ENCODE measurements at places on chromosomes 3 and 15.

GRCh38 chr3:44666346-44666745 is 17.8 kb downstream of the ZNF35 start:
- DNase-seq, result no peak

GRCh38 chr3:65884071-65884470 is 154.6 kb downstream of the MAGI1 start:
- no peak for DNase-seq

GRCh38 chr15:61661791-61662190 is 398.5 kb downstream of the VPS13C start:
- DNase-seq, result no peak

GRCh38 chr3:155963570-155963969 is 93.1 kb downstream of the GMPS start:
- no peak for DNase-seq

GRCh38 chr15:86139828-86140227 is 60.2 kb downstream of the AGBL1 start:
- no peak for DNase-seq

- DNase-seq, result no peak
Observed at GRCh38 chr15:63010386-63010785, 32.2 kb upstream of the TPM1 start.

- peak; percentile 51 for DNase-seq
Observed at GRCh38 chr3:9778143-9779074, 8.7 kb upstream of the CAMK1 start.

GRCh38 chr3:157794771-157795170 is 291.6 kb upstream of the VEPH1 start:
- no peak for DNase-seq

- DNase-seq, result no peak
Observed at GRCh38 chr3:192253138-192253887, 474.0 kb downstream of the FGF12 start.

- no peak for DNase-seq
Observed at GRCh38 chr3:152531717-152532116, 263.0 kb downstream of the MBNL1 start.

DNA sequence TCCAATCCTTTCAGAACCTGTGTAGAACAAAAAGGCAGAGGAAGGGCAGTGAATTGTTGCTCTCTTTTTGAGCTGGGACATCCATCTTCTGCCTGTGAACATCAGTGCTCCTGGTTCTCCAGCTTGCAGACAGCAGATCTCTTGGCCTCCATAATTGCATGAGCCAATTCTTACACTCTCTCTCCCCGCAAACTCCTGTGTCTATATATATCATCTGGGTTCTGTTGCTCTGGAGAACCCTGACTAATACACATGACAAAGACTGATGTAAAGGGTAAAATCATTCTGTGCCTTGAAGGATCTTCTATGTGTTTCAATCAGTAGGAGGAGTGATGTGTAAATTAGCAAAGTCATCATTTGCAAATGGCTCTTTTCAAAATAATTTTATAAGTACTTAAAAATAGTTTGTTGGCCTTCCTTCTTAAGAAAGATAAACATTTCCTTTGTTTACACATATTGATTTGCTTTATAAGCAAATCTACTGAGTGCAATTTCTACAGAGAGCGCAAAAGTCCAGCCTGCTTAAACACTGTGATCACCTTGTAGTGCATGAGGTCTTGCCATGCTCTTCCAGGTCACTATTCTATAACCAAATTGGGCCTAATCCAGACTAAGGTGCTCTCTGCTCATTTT is 154.9 kb upstream of the ANKRD28 start:
- DNase-seq, result no peak

GRCh38 chr3:171184372-171184771 is 157.9 kb upstream of the SLC2A2 start:
- DNase-seq, result no peak

GRCh38 chr3:122940628-122941086 is 86.9 kb downstream of the SEMA5B start:
- no peak for DNase-seq

GRCh38 chr3:124565013-124565412 is 165.2 kb upstream of the UMPS start:
- peak; percentile 10 for DNase-seq

DNA sequence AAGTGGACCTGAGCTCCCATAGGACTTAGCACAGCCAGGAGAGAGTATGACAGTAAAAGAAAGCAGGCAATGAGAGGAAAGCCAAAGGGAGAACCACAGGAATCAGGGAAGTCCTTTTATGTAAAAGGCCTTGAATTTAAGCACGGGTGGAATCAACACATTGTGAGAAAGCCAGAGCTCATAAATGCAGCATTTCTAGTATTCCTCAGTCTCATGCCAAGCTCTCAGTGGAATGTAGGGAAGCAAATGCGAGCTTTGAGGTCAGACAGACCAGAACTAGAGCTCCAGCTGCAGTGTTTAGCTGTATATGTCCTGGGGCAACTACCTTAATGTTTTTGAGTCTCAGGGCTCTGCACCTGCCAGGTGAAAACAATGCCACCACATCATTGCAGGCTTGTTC is 132.1 kb upstream of the TRIM42 start:
- DNase-seq, result no peak

- no peak for DNase-seq
Observed at GRCh38 chr3:74351213-74351612, 263.2 kb downstream of the CNTN3 start.

DNA sequence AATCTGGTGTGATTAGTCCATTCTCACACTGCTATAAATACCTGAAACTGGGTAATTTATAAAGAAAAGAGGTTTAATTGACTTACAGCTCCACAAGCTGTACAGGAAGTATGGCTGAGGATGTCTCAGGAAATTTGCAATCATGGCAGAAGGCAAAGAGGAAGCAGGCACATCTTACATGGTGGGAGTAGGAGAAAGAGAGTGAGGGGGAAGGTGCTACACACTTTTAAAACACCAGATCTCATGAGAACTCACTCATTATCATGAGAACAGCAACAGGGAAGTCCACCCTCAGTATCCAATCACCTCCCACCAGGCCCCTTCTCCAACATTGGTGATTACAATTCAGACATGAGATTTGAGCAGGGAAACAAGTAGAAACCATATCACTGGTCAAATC is 24.0 kb upstream of the ACP3 start:
- no peak for DNase-seq

- no peak for DNase-seq
Observed at GRCh38 chr3:98962189-98962930, 60.9 kb upstream of the DCBLD2 start.

DNA sequence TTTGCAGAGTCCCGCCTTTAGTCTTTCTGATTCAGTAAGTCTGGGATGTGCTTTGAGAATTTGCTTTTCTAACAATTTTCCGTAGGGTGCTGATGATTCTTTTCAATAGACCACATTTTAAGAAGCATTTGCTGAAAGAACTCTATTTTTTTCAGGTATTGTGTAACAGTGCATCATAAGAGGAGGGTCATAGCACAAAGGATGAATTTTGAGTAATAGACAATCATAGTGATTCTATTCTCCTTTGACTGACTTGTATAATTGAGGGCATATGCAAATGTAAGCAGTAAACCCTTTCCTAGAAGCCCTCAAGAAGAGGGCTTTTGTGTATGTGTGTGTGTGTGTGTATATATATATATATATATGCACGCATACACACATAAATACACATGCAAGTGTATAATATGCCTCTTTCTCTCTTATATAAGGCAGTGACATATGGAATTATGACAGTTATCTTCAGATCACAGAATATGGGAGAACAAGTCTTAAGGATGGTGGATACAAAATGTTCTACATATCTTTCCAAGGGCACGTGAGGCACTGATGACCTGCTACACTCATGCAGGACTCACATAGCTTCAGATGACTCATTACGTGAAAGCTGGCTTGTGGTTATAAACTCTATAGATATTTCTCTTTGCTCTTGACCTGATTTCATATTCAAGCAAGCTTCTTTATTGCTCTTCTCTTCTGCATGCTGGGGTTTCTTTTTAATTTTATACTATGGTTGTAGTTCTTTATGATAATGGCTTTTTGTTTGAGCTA is 6.5 kb upstream of the PLSCR1 start:
- no peak for DNase-seq

DNA sequence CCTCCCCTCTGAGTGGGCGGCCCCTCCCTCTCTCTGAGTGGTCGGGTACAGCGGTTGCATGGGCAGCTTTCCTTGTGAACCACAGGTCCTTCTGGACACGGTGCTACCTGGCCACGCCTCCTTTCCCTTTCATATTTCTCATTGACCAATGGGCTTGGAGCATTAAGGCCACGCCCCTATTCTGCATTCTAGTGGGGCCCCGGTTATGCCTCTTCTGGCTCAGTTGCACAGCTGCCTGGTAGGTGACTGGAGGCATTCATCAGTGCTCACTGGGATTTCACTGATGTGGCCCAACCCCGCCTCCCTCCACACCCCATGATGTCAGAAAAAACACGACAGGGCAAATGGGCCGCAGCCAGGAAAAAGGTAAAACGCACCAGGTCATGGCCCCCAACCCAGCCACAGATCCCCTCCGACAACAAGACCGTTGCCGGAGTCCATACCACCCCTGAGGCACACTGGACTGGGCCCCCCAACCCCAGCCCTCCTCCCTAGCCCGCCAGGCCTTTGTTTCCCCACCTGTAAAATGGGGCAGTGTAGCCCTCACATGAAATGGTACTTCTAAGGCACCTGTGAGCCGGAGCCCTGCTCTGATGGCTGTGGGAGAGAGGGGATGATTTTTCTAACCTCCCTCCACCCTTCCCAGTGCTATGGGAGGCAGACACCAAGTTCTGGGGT is 26.3 kb downstream of the NGRN start:
- no peak for DNase-seq

GRCh38 chr15:33095641-33096040 is 98.9 kb downstream of the FMN1 start:
- no peak for DNase-seq

- no peak for DNase-seq
Observed at GRCh38 chr15:78149805-78150751, 916 bp downstream of the IDH3A start.

- no peak for DNase-seq
Observed at GRCh38 chr3:65844370-65844769, 194.3 kb downstream of the MAGI1 start.

- DNase-seq, result no peak
Observed at GRCh38 chr3:40718209-40718608, 193.4 kb downstream of the ZNF621 start.

DNA sequence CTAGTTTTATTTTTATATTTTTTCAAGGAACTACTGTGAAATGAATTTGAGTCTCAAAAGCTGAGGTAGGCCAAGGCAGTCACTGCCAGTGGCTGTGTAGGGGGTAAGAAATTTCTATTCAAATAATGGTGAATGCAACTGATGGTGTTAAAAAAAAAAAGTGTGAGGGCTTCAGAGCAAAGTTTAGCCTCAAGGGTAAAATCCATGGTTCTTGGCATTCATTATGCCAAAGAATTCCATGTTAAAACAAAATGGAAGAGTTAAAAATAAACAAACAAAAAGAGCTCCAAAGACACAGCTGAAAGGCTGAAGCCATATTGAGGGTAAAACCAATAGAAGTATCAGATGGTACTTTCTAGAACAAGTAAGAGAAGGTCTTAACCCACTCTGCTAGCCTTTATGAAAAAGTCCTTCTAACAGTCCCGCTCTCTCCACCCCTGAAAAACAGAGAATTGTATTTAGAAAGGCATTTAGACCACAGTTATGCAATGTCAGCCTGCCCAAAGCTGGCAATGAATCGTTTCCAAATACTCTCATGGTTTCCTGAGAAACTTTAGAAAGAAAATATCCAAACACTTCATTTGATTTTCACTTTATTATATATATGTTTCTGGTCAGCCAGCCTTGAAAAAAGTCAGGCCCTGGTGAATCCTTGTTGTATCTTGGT is 158.4 kb upstream of the GMNC start:
- DNase-seq, result no peak

- DNase-seq, result no peak
Observed at GRCh38 chr3:67011414-67012131, 13.5 kb downstream of the KBTBD8 start.
